Stimulated activated CD4-positive, alpha-beta T cell treated with anti-CD3 and anti-CD28 coated beads, TNF-alpha, amount 100 ng/mL, for 4 hours (primary cell): ENCODE measurements at places on chromosomes 12 and 14.

- DNase-seq, result no peak
Observed at GRCh38 chr12:109993091-109993490, 3.1 kb downstream of the GIT2 start.

GRCh38 chr14:67817750-67818438 is 1.5 kb upstream of the ZFYVE26 start:
- DNase-seq, result no peak

- no peak for DNase-seq
Observed at GRCh38 chr14:93153121-93153520, 31.6 kb downstream of the MOAP1 start.

DNA sequence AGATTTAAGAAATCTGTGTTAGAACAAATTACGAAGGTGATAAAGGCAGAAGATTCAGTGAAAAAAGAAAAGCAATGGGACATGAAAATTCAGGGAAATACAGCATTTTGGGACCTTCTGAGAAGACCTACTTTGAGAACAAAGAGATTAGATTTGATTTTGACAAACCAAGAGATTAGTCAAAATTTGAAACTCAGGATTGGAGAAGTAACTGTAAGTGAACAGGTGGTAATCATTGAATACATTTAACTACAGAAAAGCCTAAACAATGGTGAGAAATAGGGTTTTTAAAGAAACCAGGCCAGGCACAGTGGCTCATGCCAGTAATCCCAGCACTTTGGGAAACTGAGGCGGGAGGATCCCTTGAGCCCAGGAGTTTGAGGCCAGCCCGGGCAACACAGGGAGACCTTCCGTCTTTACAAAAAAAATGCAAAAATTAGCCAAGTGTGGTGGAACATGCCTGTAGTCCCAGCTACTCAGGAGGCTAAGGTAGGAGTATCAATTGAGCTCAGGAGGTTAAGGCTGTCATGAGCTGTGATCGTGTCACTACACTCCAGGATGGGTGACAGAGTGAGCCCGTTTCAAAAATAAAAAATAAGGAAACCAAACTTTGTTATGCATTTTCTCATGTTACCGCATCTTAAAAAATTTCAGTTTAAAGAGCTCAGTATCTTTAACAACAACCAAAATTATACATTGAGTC is 8.9 kb upstream of the SAV1 start:
- no peak for DNase-seq

- DNase-seq, result peak; percentile 83
Observed at GRCh38 chr12:6867413-6868210, at the start of gene TPI1. Gene TPI1 (plus strand): TSS chr12:6867531. CDS start chr12:6867567, 36 bp downstream.

DNA sequence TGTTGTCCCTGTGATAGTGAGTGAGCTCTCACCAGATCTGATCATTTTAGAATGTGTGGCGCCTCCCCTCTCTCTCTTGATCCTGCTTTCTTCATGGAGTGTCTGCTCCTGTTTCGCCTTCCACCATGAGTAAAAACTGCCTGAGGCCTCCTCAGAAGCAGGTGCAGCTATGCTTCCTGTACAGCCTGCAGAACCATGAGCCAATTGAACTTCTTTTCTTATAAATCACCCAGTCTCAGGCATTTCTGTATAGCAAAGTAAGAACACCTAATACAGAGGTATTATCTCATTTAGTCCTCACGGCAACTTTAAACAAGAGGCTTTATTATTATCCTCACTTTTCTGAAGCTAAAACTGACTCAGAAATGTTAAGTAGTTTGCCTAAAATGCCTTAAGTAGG is 81.3 kb upstream of the BTG1 start:
- DNase-seq, result no peak

DNA sequence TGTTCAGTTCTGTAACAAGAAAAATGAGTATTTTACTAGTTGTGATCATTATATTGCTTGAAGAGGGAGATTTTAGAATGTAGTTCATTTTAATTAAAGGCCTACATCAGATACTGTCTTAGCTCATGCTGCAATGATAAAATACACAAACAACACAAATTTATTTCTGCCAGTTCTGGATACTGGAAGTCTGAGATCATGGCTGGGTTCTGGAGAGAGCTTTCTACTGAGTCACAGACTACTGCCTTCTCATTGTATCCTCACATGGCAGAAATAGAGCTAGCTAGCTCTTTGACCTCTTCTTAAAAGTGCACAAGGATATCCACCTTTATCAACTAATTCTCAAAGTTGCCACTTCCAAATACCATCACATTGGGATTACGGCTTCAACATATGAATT is 53.8 kb downstream of the MIS18BP1 start:
- DNase-seq, result no peak

DNA sequence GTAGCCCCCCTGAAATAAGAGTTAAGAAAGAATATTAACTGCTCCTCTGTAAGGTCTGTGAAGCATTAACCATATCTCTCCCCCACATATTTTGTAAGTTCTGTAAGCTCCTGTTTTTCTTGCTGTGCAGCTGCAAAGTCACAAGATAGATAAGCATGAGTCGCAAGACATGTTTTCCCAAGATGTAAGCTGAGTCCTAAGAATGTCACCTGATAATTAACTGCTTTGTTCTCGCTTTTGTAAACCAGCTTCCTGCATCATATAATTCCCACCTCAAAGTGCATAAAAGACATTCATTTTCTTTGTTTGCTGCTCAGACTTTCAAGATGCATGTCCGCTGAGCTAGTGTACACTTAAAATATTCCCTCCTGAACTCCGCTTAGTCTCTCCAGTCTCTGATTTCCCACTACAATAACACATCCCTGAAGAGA is 27.0 kb upstream of the PHC1 start:
- no peak for DNase-seq
